GF-D8 (cell line): ENCODE measurements at places on chromosomes 3 and 15.

DNA sequence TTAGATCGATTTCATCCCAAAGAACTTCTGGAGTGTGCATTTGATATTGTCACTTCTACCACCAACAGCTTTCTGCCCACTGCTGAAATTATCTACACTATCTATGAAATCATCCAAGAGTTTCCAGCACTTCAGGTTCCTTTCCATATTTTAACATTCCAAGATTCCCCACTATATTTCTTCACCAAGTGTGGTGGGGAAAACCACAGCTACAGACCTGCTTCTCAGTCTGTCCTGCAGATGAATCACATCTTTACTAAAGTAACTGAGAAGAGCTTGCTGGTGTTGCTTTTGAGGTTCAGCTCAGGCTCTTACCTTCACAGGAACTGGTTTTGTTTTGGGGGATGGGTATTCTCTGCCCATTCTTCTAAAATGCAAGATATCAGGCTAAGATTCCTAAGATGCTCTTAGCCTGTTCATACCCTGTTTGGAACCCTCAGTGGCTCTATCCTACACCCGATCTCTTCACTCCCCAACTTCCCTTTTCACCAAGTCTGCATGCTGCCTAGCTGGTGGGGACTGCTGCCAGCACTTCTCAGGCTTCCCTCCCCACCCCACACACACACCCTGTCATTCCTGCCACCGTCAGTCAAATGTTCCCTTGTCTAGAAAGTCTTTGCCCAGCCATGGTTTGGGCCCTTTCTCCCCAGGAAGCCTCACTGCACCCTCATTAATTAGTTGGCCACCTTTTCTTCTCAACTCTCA lies 30.8 kb downstream of the SRP14 start:
- DNase-seq, result no peak

DNA sequence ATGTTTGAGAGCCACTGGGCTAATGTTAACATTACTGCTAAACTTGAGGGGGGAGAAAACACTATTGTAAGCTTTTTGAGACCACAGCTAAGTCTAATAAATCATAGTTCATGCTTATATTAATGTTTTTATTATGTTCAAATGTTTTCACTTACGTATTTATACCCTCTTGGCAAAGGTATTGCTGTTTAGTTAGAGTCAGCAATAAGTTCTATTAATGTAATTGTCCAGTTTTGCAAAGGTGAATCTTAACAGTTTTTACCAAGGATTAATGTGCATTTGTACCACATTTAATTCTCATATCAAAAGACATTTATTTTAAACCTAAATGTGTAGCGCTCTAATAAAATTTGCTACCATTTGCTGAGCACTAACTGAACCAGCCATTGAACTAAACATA lies 206.7 kb upstream of the CGNL1 start:
- no peak for DNase-seq

DNA sequence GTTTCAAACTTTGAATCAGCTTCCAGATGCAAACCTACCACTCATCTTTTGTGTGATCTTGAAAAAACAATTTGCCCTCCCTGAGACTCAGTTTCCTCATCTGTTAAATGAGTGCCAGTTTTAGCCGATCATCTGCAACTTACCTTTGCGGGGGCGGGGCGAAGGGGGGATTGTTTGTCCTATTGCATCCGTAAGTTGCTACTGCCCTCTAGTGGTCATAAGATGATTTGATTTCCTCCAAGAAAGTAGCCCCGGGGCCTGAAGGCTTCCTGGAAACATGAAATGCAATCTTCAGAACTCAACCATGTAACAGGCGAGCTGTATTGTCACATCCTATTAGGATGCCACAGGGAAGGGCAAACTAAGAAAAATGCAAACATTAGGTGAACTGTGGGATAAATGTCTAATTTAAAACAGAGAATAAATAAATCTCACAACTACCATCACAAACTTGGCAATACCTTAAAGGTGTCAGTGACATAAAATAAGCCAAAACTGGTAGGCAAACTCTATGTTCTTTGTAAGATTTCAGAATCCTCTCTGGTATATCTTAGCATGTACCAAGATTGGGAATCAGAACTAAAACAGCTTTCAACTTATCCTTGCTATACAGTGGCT lies 63.5 kb upstream of the CLDN18 start:
- no peak for DNase-seq

- no peak for DNase-seq
These were observed 456.1 kb downstream of the IGSF11 start for GRCh38 chr3:118578559-118578958.

- no peak for DNase-seq
These were observed 17.0 kb downstream of the ILDR1 start for GRCh38 chr3:122004991-122005565.

DNA sequence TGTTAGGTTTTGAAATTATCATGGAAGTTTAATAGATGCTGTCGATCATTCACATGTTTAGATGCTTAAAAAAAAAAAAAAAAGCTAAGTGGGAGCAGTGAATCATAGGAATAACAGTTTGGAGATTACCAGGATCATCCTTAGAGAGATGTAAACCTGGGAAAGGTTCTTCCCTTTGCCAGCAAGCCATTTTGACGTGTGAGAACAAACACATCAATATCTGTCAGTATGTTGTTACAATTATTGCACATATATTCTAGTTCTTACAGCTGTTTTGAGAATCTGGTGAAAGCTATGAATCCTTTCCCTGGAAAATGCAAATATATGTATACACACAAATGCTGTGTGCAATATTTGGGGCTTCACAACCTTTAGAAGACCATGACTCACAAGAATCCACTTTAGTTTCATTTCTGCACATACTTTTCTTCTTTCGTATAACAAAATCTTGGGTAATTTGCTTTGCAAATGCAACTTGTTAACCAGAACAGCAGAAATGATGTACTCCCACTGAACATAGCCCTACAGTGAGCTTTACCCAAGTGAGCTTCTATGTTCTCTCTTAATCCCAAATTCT lies 12.0 kb downstream of the NFKBIZ start:
- no peak for DNase-seq

GRCh38 chr15:100672959-100673358 lies 70.6 kb downstream of the ASB7 start:
- DNase-seq, result no peak

GRCh38 chr3:142256712-142257333 lies 31.4 kb upstream of the GK5 start:
- no peak for DNase-seq

DNA sequence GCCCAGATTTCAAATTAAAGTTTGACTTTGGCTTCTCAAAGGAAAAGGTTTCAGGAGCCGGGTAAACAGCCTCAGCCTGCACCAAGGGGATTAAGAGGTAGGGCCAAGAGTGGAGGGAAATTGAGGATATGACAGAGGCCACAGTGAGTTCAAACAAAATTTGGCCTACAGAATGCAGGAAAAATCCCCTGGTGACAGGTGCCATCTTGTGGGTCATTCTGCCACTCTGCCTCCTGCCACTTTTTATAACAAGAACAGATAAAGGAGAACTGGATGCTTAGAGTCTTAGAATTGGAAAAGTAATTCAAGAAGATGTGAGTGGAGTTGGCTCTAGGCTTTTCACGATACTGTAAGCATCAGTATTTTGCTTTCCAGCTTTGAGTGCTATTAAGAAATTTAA lies 253.2 kb downstream of the NR2F2 start:
- DNase-seq, result no peak

DNA sequence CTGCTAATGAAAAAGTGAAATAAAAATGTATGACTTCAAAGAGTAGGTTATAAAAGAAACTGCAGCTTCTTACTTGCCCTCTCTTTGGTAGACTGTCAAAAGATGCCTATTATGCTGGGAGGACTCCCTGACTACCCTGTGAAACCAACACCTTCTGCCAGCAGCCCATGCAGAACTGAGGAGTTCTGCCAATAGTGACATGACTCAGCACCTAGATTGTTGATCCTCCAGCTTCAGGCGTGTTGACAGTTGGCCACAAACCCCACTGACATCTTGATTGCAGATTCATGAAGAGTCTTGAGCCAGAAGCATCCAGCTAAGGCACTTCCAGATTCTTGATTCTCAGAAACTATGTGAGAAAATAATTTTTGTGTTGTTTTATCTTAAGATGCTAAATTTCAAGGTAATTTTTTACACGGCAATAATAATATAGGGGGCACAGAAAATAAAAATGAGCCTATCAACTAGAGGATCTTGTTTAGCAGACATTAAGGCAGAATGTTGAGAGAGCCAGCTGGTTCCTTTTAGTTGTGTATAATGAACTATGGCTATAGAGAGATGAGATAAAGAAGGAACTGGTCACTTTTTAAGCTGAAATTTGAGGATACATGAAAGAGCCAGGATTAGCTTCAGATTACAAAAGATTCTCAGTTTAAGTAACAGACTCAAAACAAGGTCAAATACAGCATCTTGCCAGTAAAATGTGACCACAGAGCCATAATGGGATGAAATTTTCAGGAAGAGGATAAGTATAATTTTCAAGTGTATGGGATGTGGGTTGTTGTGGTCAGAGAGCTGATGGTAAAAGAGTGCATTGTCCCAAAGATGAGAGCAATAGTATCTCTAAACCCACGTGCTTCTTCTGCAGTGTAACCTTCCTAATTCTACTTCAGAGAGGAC lies 588.7 kb upstream of the CBLB start:
- peak; percentile 20 for DNase-seq

- DNase-seq, result no peak
These were observed 8.8 kb downstream of the DLL4 start for GRCh38 chr15:40937762-40938535.

DNA sequence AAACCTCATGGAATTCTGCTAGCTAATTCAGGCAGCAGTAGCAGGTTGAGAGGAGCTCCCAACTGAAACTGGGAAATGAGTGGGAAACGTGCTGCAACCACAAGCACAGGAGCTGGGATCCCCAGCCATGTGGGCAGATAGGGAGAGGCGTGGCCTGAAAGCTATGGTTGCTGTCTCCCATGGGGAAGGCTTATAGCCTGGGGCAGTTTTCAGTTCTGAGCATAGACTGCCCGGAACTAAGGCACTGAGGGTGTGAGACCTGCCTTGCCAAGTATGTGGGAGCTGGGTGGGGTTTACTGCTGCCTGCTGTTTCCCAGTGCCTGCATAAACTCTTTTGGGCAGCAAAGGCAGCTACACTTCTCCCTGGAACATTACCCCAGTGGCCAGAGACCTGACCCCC lies 229.5 kb downstream of the TUSC7 start:
- no peak for DNase-seq

DNA sequence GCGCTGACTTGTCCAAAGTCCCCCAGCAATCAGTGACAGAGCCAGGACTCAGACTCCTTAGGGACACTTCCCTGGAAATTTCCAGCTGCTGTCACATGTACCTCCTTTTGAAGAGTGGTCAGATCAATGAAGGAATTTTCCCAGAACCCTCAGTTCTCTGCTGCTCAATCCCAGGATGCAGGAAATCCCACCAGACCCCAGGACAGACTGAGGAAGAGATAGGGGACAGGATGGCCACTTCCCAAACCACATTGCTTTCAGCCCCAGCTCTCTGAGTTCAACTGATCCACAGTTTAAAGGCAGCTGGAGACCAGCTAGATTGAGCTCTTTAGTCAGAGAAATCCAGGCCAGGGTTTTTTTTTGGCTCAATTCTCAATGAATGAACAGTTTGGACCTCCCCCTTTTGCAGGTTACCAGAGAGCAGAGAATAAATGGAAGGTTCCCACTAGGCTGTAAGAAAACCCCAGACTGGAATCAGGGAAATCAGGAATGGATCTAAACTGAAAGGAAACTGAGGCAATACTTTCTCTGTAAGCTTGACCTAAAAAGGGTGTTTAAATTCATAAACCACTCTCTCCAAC lies 1.5 kb downstream of the CYP1A1 start:
- no peak for DNase-seq

DNA sequence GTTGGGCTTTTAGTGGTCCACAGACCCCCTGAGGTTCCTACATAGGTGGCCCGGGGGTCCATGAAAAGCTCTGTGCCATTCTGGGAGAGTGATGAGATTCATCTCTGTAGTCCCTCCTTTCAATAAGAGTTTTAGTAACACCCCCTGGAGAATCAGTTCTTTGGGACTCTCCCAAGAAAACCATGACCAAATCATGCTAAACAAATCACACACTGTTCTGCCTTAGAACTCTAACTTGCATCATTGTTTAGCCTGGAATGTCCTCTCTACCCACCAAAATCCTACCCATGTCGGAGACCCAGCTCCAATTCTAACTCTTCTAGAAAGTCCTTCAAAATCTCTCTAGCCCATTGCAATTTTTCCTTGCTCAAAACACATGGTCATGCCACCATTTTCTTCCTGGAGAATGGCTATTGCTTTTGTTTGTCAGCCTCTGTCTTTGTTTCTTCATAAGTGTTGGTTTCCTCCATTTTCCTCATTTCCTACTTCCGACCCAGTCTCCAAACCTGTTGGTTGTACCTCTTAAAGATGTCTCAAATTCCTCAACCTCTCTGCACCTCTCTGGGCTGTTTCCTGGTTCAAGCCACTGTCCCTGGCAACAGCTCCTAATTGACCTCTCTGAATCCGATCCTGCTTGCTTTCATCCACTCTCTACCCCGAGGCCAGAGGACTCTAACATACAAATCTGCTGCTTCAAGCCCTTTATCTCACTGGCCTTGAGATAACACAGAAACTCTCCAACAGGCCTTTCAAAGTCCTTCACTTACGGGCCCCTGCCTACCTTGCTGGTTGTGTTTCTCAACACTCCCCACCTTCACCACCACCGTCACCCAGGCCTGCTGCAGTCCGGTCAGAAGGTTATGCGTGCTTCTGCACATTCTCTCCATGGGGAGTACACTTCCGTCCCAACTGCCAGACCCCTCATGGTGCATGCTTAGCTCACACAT lies 23.7 kb downstream of the CYP19A1 start:
- no peak for DNase-seq

GRCh38 chr3:45319996-45320305 lies 68.4 kb upstream of the LARS2 start:
- DNase-seq, result no peak

DNA sequence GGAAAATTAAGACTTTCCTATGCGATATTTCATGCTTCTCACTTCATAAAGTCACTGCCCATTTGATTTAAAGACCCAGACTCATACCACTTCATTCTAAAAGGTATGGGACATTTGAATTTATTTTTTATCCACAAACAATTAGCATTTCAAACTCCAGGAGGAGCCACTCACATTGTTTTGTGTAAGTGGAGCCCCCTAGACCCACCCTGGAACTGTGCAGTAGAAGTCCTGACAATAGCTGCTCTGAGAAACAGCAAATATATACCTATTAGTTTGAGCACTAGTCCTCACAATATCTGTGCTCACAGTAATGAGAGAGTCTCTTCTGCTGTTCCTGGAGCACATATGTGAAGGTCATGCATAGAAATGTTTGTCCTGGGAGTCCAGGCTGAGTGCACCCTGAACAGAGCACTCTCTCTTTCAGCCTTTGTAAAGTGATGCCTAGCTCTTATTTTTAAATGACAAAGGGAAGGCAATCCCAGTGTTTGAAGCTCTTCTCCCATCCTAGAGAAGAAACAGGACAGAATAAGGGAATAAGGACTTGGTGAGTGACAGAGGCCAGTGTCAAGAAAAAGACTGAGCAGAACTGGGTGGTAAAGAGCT lies 127.5 kb upstream of the STRIT1 start:
- no peak for DNase-seq

DNA sequence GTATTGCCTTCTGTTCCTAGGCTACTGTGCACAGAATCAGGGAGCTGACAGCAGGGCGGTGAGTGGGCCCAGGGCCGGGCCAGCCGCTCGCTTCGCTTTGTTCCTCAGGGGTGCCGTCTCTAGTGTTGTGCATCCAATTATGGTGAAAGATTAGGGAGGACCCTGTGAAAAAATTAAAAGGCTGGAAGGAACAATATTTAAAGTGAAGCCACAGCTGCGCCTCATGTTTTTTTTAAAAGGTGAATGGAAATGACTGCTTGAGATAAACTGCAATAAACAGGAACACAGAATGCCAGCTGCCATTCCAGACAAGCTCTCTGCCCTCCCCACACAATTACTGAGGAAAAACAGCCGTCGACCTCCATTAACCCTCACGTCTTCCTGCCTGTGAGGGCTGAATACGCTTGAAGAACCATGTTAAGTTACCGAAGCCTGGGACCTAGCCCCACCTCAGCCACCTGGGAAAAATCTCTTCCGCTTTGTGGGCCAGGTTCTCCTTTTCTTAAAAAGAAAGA lies 132.0 kb upstream of the IL12A start:
- DNase-seq, result no peak
